Caki2 (cell line): ENCODE measurements at places on chromosomes 4 and X.

GRCh38 chrX:9835585-9836210, 49.5 kb downstream of the SHROOM2 start:
- DNase-seq = no peak

GRCh38 chrX:19291086-19291485, 52.6 kb upstream of the PDHA1 start:
- DNase-seq = no peak

DNA sequence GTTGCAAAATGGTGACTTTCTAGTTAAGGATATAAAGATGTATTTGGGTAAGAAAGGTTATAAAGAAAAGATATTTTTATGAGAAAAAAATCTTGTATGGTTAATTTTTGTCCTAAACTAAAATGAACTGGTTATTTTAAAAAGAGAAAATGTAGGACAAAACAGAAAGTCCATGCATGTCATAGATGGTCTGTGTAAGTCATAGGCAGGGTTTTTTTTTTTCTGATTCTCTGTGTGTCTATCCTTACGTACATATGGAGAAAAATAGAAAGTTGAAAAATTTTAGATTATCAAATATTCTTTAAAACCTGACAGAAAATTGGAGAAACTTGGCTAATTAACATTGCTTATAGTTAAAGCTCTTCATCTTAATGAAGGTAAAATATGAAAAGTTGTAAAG, 493.4 kb downstream of the IQCM start:
- DNase-seq = no peak

- no peak for DNase-seq
Measured at GRCh38 chr4:163564221-163564720, 69.8 kb downstream of the TMA16 start.

- no peak for DNase-seq
Measured at GRCh38 chr4:4712800-4713528, 146.5 kb upstream of the MSX1 start.
